ENCODE measurements at places on chromosomes 5 and 9. TPM values are rescaled to one million over a fixed set of nuclear protein-coding genes. Genes with fewer than 3 reads are reported as not detected.

GRCh38 chr5:71830681-71831539 is 111.8 kb downstream of the CARTPT start:
- DNase-seq, result peak; percentile 90

GRCh38 chr9:72527801-72528195 is 6.4 kb downstream of the TMC1 start:
- no peak for DNase-seq

GRCh38 chr5:111469293-111469896 is 42.9 kb downstream of the STARD4 start:
- DNase-seq, result no peak

Gene NR4A3
- total RNA-seq, result 1.4 TPM

DNA sequence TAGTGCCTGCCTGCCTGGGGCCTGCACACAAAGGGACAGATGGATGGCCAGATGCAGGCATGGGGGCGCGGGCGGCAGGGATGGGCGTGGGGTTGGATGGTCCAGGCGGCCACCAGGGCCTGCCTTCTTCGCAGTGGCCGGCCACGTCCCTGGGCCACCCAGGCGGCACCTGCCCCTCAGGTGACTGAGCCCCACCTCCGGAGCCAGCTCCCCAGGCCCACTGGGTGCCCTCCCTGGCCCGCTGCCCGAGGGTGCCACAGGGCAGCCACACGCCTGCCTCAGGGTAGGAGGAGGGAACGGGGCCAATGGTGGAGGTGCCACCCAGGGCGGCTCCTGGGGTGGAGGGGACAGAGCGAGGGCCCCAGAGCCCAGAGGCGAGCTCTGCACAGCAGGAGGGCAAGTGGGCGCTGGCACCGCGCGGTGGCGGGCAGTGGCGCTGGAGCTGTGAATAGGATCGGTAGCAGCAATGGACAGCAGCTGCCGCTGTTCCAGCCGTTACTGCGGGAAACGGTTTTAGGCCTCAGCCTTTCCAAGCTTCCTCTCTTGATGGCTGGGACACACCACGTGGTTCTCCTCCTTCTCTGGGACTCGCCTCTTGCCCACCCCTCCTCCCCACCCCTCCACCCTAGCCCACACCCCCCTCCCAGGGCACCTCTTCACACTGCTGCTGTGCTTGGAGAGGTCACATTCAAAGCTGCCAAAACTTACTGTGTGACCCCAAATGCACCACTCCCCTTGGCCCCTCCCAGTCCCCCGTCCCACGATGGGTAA is 19.1 kb downstream of the LHX3 start:
- DNase-seq, result no peak

DNA sequence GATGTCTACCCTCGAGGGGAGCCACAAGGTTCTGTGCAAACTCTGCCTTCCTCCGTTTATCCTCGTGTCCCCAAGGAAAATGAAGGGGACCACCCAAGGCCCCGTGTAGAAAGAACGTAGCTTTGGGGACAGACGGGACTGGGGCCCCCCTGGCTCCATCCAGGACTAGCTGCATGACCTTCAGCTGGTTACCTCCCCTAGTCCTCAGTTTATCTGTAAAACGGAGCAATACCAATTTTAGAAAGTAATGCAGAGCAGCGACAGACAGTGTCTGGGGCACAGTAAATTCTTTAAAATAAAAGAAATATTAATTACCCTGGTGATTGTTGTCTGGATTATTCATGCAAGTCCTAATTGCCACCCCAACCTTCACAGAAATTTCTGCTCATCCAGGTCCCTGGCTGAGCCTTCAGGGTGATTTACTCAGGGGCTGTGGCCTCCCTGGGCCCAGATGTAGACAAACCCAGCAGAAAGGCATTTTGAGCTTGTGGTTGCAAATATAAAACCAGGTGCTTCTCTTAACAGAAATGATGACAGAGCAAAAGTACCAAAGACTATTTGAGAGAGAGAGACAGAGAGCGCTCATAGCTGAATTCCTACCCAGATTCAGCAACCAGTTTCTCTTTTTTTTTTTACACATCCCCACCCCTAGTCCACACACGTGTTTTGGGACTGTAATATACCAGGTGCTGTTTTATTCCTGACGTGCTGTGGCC is 155.1 kb upstream of the SMIM23 start:
- DNase-seq, result no peak

- no peak for DNase-seq
Observed at GRCh38 chr9:91664663-91665062, 241.0 kb upstream of the NFIL3 start.

GRCh38 chr9:135222881-135223760 is 135.7 kb downstream of the OLFM1 start:
- DNase-seq, result no peak

GRCh38 chr9:105968811-105969466 is 274.6 kb downstream of the TMEM38B start:
- no peak for DNase-seq

- DNase-seq, result no peak
Observed at GRCh38 chr9:136012651-136013050, 51.5 kb upstream of the UBAC1 start.

Gene ACOT12
- not detected for total RNA-seq

DNA sequence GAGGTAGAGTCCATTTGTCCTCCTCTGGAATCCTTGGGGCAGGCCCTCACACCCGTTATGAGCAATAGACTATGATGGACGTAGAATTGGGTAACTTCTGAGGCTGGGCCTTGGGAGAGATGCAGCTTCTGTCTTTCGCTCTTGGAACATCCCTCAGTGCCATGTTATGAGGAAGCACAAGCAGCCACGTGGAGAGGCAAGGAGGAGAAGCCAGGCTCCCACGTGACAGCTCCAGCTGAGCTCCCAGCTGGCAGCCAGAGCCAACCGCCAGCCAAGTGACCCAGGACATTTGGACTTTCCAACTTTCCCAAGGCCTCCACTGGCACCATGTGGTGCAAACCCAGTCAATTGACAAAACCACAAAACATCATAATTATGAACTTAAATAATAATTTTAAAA is 43.0 kb upstream of the BOD1 start:
- DNase-seq, result no peak

Gene ZNF462
- 5.0 TPM for total RNA-seq

- DNase-seq, result no peak
Observed at GRCh38 chr9:12963537-12963936, 188.7 kb downstream of the LURAP1L start.

Gene NPR2
- total RNA-seq, result 26.7 TPM

- DNase-seq, result peak; percentile 35
Observed at GRCh38 chr5:134642931-134643530, 5.6 kb upstream of the SEC24A start.

DNA sequence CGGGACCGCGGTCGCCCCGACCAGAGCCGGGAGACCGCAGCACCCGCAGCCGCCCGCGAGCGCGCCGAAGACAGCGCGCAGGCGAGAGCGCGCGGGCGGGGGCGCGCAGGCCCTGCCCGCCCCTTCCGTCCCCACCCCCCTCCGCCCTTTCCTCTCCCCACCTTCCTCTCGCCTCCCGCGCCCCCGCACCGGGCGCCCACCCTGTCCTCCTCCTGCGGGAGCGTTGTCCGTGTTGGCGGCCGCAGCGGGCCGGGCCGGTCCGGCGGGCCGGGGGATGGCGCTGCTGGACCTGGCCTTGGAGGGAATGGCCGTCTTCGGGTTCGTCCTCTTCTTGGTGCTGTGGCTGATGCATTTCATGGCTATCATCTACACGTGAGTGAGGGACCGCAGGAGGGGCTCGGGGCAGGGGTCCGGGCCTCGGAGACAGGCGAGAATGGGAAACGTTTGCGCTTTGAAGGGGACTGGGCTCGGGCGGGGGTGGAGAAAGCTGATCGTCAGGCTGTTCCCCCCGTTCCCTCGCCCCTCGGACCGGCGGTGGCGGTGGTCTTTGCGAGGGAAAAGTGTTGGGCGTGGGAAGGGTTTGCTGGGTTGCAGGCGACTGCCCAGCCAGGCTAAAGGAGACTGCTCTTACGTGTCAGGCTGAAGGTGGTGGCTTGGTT is 457 bp downstream of the UGCG start:
- DNase-seq, result peak; percentile 65

DNA sequence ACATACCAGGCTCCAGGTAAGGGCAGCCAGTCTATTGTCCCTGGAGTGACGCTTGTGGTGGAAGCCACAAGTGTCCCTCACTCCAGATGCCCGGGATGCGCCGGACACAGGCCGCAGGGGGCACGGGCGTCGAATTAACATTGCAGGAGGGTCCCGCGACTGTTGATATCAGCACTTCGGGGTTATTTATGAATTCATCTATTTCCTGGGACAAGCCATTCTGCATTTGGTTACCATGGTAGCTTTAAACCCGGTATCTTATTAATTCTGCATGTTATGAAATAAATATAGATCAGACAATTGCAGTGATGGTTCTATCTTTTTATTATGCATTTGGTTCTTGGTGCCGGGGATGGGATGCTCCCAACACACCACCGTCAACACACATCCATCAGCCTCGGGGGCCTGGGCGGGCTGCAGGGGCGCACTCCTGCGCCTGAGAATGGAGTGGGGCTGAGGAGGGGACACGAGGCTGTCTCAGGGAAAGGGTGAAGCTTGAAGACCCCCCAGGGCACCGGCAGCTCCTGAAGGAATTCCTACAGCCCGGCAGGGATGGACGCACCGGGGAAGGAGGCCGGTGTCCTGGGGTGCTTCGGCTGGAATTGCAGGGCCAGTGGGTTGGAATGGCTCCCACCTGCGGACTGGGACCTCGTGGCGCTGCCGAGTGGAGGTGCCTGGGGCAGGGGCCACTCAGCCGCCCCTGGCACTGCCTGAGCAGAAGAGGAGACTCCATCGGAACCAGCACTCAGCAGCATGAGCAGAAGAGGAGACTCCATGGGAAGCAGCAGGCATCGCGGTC is 17.7 kb upstream of the TMEM250 start:
- DNase-seq, result no peak

DNA sequence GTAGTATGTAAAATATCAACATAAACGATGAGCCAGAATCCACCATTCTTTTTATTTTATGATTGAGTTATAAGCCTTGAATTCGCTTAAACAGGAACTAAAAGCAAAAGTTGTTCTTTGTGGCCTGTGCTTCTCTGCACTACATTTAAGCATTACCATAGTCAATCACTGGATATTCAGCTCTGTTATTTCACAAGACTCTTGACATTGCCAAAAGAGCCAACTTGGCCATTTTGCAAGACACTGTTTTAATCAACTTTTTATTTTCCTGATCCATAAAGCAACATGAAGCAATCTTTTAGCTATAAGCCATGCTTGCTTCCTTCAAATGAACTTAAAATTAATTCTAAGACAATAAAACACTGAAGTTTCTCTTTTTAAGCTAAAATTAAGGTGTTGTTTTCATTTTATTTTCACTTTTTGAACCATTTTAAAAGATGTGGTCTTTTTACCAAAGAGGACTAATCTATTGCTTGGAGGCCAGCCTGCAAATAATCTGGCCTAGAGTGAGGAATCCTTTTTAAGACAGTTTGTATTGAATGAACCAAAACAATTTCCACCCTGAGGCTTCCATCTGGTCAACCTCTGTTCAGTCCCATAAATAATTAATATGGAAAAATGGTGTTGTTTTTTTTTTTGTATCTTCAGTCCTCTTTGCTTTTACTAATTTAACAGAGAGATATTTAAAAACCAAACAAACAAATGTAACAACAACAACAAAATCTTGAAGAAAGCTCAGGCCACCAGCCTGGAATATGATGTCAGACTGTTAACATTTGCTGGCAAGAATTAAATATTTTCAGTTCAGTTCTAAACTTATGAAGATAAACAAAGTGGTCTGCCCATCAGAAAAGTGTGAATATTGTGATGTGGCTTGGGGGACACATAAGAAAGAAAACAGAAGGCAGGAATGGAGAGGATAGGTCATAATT is 274.4 kb downstream of the MARCHF11 start:
- DNase-seq, result peak; percentile 31

DNA sequence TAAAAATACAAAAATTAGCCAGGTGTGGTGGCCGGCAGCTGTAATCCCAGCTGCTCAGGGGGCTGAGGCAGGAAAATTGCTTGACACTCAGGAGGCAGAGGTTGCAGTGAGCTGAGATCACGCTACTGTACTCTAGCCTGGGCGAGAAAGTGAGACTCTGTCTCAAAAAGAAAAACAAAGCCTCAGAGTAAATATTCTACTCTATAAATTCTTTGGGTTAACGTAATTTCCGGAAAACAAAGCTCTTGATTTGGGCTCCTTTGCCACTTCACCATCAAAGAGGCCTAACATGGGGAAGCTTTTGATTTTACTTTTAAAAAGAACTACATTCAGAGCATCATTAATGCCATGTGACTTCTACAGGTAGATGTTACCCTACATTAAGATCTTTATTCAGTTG is 103.1 kb downstream of the SERINC5 start:
- no peak for DNase-seq

DNA sequence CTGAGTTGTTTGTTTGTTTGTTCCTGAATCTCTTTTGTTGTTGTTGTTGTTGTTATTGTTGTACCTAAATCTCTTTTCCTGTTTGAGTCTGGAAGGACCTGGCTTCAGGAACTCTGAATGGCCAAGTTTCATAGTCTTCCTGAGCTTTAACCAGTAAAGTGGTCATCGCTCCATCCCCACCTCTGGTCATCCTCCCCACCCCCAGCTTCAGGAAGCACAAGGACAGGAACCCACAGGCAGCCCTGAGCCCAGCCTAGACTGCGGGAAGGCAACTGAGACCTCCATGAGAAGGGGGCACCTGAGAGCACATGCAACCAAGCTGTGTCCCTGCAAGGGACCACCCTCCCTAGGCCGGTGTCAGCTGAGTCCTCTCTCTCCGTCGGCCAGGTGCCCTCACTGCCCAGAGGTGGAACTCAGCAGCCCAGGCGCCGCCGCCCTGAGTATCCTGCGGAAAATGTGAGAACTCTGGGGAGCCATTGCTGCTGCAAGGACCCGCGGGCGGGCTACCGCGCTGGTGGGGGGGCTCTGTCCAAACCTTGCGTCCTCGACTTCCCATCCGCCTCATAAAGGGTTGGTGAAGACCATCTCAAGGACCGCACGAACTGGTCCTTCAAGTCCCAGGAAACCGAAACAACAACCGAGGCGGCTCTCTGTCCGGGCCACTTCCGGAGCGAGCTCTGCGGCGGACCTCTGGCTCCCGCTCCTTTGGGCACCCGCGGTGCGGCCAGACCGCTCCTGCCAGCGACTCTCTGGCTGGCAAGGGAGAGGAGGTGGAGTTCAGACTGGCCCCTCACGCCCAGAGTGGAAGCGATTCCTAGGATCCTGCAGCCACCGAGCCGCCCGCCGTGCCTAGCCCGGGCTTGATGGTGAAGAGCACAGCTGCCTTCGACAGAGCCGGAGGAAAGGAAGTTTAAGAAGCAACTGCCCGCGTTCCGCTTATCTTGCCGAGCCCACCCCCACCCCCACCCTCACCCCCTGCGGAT is 4.2 kb downstream of the BARX1 start:
- peak; percentile 59 for DNase-seq

DNA sequence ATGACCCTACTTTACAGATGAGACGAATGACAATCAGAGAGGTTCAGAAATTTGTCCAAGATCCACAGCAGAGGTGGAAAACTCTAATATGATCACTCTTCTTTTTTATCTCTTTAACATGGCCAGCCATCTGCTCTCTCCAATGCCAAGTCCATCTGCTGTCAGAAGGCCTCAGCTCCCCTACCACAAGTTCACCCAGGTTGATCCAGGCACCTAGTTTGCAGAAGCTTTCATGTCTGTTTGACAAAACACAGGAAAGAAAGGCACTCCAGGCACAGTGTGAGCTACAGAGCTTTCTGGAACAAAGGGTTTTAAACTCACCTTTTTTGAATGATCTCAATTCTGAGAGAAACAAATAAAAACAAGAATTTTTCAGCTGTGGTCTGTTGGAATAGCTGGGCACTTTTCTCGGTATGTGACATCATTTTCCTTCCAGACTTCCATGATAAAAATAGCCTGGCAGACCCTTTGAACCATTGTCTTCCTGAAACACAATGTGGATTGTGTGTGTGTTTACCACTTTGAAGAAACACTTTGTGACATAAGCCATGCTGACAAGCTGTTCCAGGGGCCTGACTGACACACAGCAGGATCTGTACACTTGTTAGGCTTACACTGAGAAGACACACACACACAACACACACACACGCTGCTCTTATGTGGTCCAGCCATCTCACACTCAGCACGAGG is 214.3 kb downstream of the AGTPBP1 start:
- no peak for DNase-seq

Gene C5orf52
- total RNA-seq, result not detected
